ENCODE measurements at places on chromosomes 13 and 19. TPM values are rescaled to one million over a fixed set of nuclear protein-coding genes. Genes with fewer than 3 reads are reported as not detected.

DNA sequence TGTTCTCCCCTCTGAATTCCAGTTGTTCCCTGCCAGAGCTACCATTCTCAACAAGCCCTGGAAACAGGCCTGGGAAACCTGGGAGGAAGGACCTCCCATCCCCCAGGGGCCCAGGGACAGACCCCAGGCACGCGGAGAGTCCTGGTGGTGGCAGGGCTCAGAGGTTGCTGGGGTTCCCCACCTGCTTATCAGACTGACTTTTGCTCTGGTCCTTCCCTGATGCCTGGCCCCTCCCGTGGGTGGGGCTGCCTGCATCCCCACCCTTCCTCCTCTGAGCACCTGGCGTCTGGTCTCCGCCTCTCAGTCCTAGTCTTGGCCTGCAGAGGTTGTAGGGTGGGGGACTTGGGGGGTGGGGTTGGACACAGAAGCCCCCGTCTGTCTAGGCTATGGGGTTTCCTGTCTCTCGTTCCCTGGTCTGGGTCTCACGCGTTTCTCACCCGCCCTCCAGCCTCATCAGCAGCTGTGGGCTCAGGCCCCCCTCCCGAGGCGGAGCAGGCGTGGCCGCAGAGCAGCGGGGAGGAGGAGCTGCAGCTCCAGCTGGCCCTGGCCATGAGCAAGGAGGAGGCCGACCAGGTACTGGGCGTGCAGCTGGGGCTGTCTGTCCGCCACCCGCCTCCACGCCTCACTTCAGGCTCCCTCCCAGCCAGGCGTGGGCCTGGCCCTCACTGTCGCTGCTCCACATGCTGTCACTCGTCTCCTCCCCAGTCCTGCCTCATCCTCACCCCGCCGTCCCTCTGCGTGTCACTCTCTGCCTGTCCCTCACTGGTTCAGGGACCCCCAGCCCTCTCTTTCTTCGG lies 13.6 kb downstream of the EPN1 start:
- DNase-seq = no peak

DNA sequence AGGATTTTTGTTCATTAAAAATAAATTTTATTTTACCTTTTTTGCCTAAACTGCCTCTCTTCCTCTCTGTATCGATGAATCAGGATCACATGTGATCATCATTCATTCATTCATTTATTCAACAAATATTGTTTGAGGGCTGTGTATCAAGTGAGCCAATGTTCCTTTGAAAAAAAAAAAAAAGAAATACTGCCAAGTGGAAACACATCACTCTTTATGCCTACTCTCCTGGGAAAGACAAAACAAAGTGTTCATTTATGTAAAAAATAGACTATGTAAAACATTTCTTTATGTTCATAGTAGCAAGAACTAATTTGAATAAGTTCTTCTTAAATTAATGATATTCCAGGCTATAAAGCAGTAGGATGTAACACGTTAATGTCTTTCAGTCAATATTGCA lies 233.1 kb downstream of the POSTN start:
- DNase-seq = no peak

DNA sequence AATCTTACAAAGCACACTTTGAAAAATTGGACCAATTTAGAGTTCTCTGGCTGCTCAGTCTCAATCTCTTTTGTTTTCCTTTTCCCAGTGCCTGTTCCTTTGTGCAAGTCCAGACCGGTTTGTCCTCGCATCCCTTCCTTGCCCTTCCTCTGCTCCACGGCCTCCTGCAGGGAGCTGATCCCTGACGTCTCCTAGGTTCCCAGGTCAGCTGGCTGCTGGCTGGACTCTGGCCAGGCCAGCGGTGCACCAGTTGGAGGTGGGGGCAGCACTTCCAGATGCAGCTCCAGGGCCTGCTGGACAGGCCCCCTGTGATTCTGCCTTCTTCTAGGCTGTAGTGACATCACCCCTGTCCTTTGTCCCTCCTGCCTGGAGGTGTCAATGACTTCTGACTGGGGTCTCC lies 44.0 kb upstream of the KPNA3 start:
- no peak for DNase-seq

DNA sequence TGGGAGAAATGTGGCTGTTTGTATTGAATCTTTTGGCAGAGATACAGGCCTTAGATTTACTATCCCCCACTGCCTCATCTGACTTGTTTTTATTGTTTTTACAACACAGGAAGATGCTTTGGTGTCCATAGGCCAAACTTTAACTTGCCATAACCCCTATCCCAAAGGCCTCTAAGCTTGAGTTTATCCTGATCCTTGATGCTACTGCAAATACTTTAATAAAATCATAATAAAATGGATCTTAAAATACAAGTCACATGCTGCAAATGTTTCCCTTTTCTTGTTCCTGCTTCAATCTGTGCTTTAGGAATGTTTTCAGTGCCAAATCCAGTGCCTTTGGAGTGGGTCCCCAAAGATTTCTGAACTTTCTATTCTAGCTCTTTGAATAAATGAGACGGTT lies 770.6 kb downstream of the DACH1 start:
- no peak for DNase-seq

Gene ZNF414
- 38.3 TPM for polyA plus RNA-seq

DNA sequence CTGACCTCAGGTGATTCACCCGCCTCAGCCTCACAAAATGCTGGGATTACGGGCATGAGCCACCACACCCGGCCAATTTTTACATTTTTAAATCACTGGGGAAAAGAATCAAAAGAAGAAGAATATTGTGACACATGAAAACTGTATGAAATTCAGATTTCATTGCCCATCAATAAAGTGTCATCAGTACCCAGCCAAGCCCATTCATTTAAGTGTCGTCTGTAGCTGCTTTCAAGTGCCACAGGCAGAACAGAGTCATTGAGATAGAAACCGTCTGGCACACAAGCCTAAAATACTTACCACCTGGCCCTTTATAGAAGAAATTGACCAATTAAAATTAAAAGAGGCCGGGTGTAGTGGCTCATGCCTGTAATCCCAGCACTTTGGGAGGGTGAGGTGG lies 15.3 kb downstream of the COLGALT1 start:
- no peak for DNase-seq

DNA sequence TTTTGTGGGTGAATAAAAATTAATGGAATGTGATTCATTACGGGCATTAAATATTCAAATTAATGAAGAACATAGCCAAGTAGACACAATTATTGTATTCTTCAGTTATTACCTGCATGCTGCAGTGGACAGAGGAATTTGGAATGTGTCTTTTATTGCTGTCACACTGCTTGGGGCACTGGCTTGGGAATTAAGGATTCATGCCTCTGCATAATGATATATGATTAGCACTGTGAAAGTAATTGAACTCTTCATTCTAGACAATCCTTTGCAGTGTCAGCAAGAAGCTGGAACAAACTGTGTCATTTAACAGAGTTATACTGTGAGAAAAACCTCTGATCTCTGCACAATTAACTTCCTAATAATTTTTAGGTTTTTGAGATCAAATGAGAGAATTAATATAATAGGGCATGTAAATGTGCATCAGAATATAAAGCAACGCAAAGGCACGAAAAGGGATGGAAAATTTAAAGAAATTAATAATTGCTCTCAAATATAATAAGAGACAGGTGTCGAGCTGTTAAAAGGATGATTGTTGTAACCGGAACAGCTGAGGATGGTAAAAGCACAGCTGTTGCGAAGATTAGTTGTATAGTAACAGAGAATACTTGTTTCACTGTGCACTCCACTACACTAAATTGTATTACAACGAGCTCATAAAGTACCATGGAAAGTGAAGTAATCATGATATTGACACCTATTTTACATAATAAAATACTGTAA lies 235.1 kb upstream of the MIR17HG start:
- no peak for DNase-seq

DNA sequence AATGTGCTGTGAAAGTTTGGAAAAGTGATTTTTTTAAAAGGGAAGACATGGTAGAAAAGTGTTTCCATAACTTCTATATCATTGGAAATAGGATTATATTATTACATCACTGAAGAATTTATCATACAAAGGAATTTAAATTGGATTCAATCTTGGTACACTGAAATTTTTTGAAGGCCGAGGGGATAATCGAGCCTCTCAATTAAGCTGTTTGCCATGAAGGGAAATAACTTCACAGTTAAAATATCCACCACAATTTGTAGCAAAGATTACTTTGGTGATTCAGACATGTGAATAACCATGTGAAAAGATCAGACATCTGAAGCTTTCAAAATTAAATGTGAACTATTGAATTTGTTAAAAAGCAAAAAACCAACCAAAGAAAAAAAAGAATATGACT lies 215.3 kb downstream of the KLF5 start:
- DNase-seq = no peak

Gene GPR183
- polyA plus RNA-seq = 11.1 TPM

GRCh38 chr13:112751617-112752016 lies 61.8 kb downstream of the ATP11A start:
- DNase-seq = no peak

Gene SYDE1
- 16.6 TPM for polyA plus RNA-seq

DNA sequence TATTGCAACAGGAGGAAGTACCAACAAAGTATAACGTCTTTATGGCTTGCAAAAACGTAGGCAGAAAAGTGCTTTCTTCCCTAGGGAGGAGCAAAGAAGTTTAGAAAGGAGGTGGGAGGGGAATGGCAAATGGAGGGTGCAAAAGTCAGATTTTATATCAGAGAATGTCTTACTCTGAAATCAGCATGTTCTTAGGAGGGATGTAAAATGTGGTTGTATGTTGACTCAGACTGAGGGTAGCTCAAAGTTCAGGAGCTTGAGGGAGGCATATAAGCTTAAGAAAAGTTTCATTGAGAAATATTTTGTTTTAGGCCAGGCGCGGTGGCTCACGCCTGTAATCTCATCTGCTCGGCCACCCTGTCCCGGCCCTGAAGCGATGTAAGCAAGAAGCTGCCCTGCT lies 1.7 kb downstream of the ZNF90 start:
- DNase-seq = no peak

DNA sequence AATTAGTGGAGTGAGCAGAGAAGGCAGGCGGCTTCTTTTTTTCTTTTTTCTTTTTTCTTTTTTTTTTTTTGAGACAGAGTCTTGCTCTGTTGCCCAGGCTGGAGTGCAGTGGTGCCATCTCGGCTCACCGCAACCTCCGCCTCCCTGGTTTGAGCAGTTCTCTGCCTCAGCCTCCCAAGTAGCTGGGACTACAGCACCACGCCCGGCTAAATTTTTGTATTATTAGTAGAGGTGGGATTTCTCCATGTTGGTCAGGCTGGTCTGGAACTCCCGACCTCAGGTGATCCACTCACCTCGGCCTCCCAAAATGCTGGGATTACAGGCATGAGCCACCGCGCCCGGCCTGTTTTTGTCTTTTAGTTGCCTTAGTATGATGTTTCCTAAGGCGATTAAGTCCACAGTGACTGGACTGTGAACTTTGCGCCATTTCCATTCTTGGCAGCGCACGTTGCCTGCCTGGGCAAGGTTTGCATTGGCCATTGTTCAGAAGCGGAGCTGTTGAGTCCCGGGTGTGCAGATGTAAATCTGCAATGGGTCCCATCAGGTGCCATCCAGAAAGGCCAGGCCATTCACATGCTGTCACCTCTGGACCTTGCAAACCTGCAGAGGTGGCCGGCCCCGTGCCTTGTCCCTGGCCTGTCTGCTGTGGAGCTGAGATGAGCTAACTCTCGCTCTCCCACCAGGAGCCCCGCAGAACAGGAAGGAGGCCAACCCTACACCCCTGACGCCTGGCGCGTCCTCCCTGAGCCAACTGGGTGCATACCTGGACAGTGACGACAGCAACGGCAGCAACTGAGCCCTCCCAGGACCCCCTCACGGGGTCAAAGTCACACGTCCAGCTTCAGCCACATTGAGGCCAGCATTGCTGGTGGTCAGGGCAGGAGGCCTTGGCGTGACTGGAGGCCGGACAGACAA lies 10.9 kb upstream of the SHD start:
- DNase-seq = no peak
